ENCODE measurements at places on chromosomes 6 and 20.

- no peak for DNase-seq
Measured at GRCh38 chr6:28634761-28635546, 109.3 kb downstream of the GPX5 start.

GRCh38 chr6:159665868-159666635 lies 27.0 kb downstream of the SOD2 start:
- DNase-seq: no peak

- DNase-seq: no peak
Measured at GRCh38 chr20:63854766-63855362, 6.4 kb upstream of the ABHD16B start.

GRCh38 chr6:47853766-47854165 lies 71.9 kb downstream of the OPN5 start:
- no peak for DNase-seq

- DNase-seq: no peak
Measured at GRCh38 chr6:6875818-6876470, 231.8 kb upstream of the RREB1 start.

- DNase-seq: no peak
Measured at GRCh38 chr20:11378252-11378651, 539.4 kb upstream of the BTBD3 start.

- no peak for DNase-seq
Measured at GRCh38 chr6:29925727-29926412, 16.5 kb upstream of the HLA-A start.

DNA sequence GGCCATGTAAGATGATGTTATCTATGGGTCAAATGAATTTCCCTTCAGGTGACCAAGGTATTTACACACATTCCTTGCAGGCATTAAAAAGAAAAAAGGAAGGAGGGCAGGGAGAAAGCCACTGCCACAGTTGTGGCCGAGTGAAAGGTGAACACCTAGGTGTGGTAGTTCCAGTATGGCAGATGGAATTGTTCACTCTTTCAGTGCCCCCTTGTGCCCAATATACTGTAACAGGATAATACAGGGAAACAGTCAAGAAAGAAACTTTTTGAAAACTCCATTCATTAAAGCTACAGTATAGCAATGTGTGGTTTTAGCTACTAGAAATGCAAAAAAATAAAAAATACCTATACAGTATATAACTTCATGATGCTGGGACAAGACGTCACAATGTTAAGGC lies 52.1 kb downstream of the BMP2 start:
- no peak for DNase-seq

GRCh38 chr6:89027756-89028155 lies 52.8 kb upstream of the PNRC1 start:
- DNase-seq: no peak

GRCh38 chr6:21594416-21595281 lies 1.1 kb downstream of the SOX4 start:
- no peak for DNase-seq

- DNase-seq: no peak
Measured at GRCh38 chr6:16733085-16733484, 28.2 kb downstream of the ATXN1 start.

DNA sequence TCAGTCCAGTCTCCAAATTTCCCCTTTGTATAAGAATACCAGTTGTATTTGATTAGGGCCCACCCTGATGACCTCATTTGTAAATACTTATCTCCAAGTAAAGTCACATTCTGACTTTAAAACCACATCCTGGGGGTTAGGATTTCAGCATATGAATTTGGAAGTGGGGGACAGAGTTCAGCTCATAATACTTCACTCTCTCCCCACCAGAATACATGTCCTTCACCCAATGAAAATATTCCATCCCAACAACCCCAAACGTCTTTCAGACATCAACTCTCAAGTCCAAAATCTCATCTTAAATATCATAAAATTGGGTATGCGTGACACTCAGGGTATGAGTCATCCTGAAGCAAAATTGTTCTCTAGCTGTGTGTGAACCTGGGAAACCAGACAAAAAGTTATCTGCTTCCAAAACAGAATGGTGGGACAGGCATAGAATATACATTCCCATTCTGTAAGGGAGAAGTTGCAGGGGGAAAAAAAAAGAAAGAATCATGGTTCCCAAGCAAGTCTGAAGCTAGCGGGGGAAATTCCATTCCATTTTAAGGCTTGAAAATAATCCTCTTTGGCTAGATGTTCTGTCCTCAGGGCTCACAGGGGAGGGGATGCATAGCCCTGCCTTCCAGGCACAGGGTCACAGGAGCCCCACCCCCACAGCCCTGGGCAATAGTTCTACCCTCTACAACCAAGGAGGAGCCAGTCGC lies 113.9 kb downstream of the ADAT2 start:
- DNase-seq: no peak

DNA sequence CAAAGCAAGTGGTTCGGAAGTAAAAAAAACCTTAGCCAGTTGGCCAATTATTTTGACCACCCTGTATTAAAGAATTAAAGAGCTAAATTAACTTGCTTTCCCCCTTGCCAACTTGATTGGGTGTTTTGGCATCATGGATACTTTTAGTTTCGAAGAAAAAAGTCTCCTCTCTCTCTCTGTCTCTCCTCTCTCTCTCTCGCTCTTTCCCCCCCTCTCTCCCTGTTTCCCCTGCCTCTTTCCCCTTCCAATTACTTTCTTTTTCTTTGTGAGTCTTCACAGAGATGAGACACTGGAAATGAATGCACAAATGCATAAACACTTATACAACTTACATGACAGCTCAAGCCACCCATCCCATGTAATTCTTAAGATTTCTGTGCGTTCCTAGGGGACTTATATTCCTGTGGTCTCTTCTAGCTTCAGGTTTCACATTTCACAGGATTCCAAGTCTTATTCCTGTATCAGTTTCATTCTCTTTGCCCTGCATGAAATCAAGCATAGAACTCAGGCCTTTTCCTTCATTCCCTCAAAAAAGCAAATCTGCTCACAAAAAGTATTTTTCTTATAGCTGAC lies 32.9 kb upstream of the EYA4 start:
- DNase-seq: no peak

- DNase-seq: no peak
Measured at GRCh38 chr20:57560554-57561355, at the start of gene PCK1. PCK1 (plus strand) TSS chr20:57561110; CDS start chr20:57561412, 302 bp downstream.

DNA sequence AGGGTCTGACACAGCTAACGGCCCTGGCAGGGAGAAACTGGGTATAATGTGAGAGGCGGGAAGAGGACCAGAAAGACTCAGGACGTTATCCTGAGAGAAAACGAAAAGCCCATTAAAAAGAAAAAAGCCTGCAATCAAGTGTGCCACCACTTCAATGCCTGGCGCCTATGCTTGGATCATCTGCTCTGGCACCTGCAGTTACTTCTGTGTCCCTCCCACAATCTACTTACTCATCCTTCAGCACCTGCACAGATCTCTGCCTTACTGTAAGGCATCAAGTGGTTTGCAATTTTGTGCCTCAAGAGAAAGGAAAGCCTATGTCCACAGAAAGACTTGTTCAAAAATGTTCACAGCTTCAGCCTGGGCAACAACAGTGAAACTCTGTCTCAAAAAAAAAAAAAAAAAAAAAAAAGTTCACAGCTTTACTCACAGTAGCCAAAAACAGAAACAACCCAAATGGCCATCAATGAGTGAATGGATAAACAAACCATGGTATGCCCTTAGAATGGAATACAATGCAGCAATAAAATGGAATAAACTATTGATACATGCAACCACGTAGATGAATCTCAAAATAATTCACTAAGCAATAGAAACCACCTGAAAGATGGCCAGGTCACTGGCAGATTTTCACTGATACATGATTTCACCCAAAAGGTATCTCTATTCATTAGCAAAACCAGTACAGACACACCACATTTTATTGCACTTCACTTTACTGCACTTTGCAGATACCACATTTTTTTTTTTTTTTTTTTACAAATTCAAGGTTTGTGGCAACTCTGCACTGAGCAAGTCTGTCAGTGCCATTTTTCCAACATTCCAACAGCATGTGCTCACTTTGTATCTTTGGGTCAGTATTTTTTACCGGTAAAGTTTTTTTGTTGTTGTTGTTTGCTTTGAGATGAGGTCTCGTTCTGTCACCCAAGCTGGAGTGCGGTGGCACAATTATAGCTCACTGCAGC lies 48.6 kb downstream of the ABHD12 start:
- peak; percentile 26 for DNase-seq

GRCh38 chr6:34917626-34918285 lies 28.7 kb downstream of the ANKS1A start:
- DNase-seq: no peak

GRCh38 chr6:96196633-96197032 lies 180.9 kb downstream of the FUT9 start:
- no peak for DNase-seq

- no peak for DNase-seq
Measured at GRCh38 chr6:136991646-136992045, 53.1 kb downstream of the IL20RA start.

DNA sequence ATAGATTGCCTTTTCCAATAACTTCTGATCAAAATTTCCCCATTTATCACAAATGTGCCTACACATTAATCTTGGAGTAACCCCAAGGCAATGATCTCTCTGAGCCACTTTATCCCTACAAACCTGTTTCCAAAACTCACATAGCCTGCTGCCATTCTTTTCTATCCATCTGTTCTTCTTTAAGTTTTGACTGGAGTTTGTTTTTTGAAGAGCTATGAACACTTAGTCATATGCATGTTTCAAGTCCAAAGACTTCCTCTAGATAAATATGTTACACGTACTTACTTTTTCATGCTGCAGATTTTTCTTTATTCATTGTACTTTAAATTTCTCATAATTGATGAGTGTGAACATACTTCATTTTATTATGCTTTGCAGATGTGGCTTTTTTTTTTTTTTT lies 488.9 kb upstream of the CITED2 start:
- no peak for DNase-seq

- DNase-seq: no peak
Measured at GRCh38 chr6:2680264-2680922, 70.3 kb downstream of the MYLK4 start.

- DNase-seq: no peak
Measured at GRCh38 chr6:106520711-106521401, 108.4 kb downstream of the RTN4IP1 start.

DNA sequence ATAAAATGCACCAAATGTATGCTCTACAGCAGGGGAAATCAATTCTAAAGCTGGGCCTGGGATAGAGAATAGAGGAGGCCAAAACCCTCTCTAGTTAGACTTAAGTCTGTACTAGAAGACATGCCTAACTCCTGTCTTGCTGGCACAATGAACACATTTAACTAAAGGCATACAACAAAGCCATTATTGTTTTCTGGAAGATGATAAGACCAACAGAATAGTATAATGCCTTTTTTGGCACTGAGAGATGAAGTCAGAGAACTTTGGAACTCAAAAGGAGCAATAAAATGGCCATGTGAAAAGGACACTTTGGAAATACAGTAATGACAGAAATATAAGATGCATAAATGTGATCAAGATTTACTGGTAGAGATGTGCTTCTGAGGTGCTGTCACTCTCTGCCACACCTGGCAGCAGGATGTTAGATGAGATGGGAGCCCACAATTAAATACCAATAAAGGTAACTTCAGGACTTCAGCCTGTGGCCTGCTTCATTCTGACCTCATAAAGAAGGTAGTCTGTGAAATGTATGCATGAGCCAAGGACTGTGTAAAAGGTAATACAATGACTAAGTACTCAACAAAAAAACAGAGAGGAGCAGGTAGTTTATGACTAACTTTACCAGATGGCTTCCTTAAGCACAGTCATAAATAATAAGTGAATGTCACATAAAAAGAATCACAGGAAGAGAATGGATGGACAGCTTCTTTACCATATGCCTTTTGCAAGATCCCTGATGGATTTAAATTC lies 333.4 kb downstream of the BCKDHB start:
- DNase-seq: no peak

DNA sequence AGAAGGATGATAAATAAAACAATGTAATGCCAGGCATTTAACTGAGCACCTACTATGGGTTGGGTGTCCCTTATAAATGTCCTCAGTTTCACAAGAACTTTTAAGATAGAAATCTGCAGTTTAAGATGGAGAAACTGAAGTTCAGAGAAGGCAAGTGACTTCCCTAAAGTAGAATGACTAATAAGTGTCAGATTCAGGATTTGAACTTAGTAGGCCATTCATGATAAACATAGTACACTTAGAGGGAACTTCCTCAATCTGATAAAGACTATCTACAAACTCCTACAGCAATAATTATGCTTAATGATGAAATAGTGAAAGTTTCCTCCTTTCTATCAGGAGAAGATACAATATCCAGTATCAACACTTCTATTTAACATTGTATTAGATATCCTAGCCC lies 43.9 kb downstream of the NCR2 start:
- DNase-seq: no peak

DNA sequence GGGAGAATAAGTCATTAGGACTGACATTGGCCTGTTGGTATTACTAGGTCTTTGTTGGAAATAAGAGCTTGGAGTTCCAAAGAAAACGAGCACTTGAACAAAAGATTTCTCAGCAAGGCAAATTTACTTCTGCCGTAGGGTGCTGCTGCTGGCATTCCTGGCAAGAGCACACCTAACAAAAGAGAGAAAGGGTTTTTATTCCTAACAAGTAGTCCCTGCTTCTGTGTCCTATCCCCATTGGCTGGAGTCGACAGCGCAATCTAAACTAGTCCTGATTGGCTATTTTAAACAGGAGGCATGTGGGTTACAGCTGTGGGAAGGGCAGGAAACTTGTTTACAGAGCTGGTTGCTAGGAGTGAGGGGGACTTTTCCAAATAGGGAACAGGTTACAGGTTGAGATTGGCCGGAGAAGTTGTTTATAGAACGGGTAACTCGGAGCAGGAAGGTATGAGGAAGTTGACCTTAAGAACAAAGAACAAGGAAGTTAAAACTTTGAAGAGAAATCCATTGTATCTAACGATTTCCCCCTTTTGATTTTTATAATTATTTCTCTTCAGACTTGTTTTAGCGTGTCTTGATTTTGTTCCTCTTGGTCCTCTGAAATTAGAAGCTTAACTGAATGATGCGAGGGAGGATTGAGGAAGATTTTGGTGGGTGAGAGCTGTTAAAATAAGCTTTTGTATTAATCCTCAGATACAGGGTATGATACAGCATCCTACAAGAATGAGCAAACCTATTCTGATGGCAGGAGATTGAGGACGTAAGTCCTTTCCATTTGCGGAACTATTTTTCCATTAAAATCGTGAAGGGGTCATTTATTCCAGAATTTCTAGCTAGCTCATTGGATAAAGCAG lies 3.4 kb upstream of the ZNFX1 start:
- DNase-seq: no peak

GRCh38 chr20:10419550-10420133 lies 14.4 kb downstream of the MKKS start:
- no peak for DNase-seq

GRCh38 chr6:140319209-140319608 lies 944.8 kb upstream of the CITED2 start:
- DNase-seq: no peak

- DNase-seq: no peak
Measured at GRCh38 chr6:28167068-28167467, 25.4 kb downstream of the ZKSCAN8 start.
